ENCODE measurements at places on chromosomes 2 and 18.
A peak's percentile ranks its signal among the peaks of the same experiment; 100 is the strongest.

DNA sequence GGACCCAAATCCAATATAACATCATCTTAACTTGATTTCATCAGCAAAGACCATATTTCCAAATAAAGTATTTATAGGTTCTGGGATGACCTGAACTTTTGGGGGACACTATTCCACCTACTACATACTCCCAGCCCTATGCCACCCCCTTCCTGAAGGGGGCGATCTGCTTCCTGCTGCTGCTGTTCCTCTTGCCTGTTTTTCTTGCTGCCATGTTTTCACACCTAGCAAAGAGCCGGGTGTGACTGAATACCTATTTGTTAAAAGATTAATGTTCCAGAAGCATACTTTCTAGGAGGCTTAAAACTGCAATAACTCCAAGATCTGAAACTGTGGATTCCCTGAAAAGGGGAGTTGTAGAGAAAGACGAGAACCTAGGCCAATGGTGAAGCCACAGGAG, 89.7 kb downstream of the ICOS start:
- DNase-seq = no peak

DNA sequence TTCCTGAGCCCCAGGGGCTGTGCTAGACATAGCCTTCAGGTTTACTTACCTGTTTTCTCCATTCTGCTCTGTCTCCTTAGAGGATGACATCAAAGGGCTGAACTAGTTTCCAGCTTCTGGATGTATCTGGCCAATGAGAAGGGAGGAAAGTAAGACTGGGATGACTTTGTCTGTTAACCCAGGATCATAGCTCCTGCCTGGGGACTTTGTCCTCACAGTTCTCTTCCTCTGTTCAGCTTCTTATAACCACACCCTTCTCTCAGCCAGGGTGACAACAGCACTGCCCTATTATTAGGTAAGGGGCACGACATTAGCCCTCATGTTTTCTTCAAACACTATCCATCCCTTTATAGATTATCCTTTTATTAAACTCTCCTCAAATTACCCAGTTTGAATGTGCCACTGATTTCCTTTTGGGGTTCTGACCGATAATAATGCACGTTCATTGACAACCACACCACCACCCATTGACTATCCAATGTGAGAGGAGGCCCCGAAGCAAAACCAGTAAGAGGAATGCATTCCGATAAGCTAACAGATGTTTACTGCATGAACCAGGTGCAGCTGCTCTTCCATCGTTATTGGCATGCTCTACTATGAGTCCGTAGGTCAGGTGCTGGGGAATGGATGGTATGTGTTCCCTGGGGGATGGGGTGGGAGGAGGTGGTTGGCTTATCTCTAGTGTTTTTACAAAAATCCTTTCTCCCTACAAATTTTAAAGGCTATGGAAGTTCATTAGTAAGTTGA, 23.5 kb downstream of the TSN start:
- DNase-seq = no peak

GRCh38 chr2:216920937-216921456, 61.1 kb upstream of the TNP1 start:
- no peak for DNase-seq

DNA sequence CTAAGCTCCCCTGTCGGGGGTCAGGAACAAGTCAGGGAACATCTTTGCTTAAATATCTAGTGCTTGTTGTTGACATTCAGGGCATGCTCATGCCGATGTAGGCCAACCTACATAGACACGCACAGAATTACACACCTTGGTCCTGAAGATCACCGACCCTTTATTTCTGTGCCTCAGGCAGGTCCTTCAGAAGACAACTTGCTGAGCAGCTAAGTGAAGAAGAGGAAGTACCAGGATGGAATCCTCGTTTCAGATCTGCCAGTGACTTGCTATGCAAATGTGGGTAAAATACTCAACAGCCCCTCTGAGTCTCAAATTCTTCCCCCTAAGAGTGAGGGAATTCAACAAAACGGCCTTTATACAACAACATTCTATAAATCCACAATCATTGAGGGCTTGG, 494.7 kb downstream of the BCL11A start:
- no peak for DNase-seq

- no peak for DNase-seq
Observed at GRCh38 chr2:213189001-213189899, 37.8 kb upstream of the IKZF2 start.

DNA sequence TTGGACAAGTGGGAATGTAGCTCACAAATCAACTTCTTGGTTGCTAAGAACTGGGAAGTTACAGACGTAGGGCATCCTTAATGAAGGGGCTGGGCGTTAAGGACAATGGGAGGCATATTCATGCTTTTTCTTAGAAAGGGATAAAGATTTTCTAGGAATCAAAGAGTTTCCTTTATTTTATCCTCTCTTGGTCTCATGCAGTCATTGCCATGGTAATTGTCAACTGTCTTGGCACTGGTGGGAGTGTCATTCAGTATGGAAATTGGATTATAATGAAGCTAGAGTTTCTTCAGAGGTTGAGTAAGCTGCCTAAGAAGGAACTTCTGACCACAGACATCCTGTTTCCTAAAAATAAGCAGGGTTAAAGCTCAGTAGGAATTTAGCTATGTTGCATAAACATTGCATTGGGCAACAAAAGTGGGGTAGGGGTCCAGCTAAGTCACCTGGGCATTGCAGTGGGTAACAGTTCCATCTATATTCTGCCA, 114.0 kb downstream of the LYPD6B start:
- DNase-seq = no peak

DNA sequence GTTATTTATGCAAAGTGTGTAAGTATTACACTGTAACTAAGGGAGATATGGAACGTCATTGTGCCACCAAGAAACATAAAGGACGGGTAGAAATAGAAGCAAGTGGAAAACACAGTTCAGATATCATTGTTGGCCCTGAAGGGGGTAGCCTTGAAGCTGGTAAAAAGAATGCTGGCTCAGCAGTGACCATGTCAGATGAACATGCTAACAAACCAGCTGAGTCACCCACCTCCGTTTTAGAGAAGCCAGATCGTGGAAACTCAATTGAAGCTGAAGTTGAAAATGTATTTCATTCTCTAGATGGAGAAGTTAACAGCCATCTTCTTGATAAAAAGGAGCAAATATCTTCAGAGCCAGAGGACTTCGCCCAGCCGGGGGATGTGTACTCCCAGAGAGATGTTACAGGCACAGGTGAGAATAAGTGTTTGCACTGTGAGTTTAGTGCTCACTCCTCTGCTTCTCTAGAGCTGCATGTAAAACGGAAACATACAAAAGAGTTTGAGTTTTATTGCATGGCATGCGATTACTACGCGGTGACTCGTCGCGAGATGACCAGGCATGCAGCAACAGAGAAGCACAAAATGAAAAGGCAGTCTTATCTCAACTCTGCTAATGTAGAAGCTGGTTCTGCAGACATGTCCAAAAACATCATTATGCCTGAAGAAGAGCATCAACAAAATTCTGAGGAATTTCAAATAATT, 36.1 kb downstream of the ZNF407 start:
- no peak for DNase-seq

GRCh38 chr2:197090742-197091367, 164.3 kb upstream of the PGAP1 start:
- DNase-seq = no peak

DNA sequence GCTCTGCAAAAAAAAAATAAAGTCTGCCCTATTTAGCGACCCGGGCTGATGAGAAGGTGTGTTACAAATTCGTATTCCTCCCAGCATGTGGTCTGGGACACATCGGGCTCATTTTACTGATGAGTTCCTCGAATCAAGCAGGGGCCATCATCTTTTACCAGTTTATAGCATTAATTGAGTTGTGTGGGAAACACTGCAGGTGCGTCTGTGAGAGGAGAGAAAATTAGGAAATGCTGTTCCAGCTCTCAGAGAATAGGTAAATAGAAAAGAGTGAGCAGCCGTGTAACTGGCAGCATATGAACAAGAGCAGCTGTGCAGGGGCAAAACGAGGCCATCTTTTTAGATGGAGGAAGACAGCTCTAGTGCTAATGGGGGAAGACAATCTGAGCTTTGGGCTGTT, 216.7 kb downstream of the SETBP1 start:
- DNase-seq = no peak

DNA sequence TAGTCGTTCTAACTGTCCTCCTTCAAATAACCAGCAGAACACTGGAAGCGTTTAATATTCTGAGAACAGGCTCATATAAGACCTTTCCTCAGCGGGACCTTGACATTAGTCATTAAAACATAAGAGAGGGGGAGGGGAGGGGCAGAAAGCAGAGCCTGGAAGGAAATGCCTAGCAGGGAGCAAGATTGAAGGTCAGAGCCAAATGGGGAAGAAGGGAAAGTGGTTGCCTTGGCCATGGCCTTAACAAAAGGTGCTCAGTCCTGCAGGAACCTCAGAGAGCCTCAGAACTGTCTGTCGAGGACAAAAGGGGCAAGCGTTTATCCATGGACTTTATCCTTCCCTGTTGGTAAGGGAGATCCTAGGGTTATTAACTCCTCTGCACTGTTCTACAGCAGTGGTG, 856 bp upstream of the PLA2R1 start:
- no peak for DNase-seq

- no peak for DNase-seq
Observed at GRCh38 chr2:120720746-120721375, 14.8 kb upstream of the GLI2 start.

DNA sequence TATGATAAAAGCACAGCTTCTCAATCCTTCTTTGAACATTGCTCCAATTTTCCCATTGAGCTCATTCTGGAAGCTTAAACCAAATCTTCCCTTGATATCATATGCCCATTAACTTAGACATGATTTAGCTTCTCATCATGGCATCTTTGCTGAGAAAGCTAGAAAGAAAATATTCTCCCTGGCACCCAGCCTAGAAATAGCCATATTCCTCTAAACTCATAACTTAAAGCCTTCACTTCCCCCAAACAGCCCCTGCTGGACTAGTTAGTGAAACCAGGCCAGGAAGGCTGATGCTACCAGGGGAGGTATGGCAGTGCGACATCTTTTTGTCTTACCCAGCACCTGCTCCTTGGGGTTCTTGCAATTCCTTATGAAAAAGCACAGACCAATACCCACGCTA, 4.3 kb downstream of the AAK1 start:
- DNase-seq = no peak

DNA sequence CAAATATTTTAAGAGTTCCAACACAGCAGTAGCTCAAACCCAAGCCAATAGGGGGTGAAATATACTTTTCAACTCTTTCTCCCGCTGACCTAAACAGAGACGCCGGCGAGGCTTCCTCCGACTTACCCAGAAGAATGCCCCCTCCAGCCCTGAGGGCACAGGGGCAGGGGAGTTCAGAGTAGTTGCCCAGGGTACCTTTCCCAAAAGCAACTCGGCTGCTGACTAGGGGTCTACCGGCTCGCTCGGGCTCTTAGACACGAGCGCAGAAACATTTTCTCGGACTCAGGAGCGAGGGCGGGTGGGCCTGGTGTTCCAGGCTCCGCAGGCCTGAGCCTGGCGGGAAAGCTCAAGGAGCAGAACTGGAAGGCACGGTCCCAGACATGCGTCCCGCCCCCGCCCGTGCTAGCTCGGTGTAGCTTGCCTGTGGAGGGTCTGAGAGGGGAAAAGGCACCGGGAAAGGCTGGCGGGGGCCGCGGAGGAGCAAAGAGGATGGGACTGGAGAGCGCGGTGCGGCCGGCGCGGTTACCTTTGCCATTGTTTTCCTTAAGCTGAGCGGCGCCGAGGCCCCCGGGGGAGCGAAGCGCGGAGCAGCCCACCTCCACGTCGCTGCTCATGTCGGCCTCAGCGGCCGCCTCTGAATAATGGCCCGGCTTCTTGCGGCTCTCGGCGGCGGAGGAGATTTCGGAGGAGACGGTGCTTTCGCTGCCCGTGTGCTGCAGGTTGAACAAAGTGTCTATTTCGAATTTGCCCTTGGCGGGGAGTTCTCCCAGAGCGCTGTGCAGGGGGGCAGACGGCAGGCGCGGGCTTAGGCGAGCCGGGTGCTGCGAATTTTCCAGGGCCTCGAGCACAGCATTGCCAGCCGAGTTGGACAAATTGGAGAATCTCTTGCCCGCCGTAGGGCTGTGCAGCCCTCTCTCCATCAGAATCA, 674 bp downstream of the EVX2 start:
- DNase-seq = no peak

DNA sequence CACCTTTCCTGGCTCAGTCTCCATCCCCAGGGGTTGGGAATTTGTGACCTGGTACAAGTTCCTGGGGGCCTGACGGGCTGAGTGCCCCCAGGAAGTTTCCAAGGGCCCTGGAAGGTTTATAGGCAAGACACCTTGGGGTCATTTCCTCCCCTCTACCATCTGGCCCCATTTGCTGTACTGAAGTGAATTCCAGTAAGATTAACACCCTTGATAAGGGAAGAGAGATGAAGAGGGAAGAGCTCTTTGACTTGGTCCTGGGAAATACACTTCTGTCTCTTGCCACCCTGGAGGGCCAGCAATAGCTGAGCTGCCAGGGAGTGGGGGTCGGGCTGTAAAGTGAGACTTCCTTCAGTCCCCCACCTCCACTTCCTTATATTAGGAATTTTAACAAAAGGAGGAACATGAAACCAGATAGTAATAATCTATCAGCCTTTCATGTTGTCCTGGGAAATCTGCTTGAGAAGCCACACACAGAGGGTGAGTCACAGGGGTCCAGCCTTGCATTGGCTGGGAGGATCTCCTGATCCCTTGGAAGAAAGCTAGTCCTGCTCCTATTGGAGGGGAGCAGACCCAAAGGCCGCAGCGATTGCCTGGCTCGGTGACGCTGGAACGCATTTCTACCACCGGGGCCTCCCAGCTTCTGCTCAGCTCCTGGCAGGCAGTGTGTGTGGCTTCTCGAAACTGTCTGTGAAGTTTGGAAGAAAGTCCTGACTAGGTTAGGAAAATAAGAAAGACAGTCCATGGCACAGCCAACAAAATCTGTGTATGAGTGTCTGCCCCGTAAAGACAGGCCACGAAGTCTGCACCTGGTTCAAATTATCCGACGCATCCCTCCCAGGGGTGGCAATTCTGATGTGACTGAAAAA, 87.3 kb downstream of the ACAA2 start:
- peak; percentile 70 for DNase-seq

DNA sequence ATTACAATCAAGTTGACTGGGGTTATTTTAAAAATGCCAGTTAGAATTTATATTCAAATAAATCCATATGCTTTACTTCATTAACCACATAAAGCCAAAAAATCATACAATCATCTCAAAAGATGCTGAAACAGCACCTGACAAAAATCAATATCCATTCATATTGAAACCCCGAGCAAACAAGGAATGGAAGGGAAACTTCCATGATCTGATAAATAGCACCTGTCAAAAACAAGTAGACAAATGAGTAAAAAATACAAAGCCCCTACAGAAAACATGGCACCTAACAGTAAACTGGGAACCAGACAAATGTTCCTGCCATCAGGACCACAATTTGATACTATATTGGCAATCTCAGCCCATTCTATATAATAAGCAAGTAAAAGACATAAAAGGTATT, 227.5 kb downstream of the HDAC4 start:
- no peak for DNase-seq

- no peak for DNase-seq
Observed at GRCh38 chr2:65589667-65590066, 157.3 kb upstream of the SPRED2 start.

- DNase-seq = peak; percentile 87
Observed at GRCh38 chr2:195543902-195544894, 112.8 kb upstream of the SLC39A10 start.
